ENCODE measurements at places on chromosomes 11 and 22. TPM values are rescaled to one million over a fixed set of nuclear protein-coding genes. Genes with fewer than 3 reads are reported as not detected.

- H3K36me3 ChIP-seq: peaks cover 43% of the 10 kb centered on the region
- no peaks in the 10 kb centered on the region for H3K27me3 ChIP-seq
- H3K4me1 ChIP-seq: peaks cover 20% of the 10 kb centered on the region
- no peak for DNase-seq
Observed at GRCh38 chr22:46280999-46281623, 13.3 kb downstream of the TTC38 start.

DNA sequence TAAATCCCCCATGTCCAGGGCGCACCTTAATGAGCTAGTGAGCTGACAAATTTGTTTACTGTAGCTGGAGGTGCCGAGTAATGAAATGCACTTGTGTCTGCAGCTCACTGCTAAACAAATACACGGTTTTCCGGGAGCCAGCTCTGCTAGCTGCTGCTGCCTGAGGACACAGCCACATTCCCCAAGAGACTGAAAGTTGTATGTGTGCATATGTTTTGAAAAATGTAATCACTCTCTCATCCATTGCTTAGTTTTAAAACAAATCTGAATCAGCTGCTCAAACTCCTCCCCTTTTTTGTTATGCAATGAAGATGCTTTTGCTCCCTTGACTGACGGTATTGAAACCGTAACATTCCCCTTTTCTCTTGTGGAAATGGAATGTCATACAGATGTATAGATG lies 62.4 kb upstream of the NNMT start:
- peaks cover 36% of the 10 kb centered on the region for H3K27me3 ChIP-seq
- H3K36me3 ChIP-seq: no peaks in the 10 kb centered on the region
- DNase-seq: no peak
- no peak overlapping the region for H3K4me3 ChIP-seq
- H3K27ac ChIP-seq: no peak overlapping the region

OR5J2 gene
- not detected for total RNA-seq

TRIM48 gene
- total RNA-seq: not detected

GRCh38 chr11:28049338-28050216 lies 58.4 kb downstream of the KIF18A start:
- H3K27me3 ChIP-seq: no peaks in the 10 kb centered on the region
- no peak overlapping the region for H3K4me3 ChIP-seq
- peaks cover 24% of the 10 kb centered on the region for H3K36me3 ChIP-seq
- DNase-seq: no peak
- peaks cover 2% of the 10 kb centered on the region for H3K4me1 ChIP-seq
- H3K27ac ChIP-seq: no peak overlapping the region

GRCh38 chr11:101129203-101129943 lies at the start of gene PGR:
TSS of gene PGR (minus strand) at chr11:101129813. CDS start at chr11:101129070, 743 bp downstream.
- H3K27ac ChIP-seq: no peak within 1 kb of the TSS
- H3K4me1 ChIP-seq: peaks cover 4% of the 10 kb centered on the region
- peaks cover 3% of the 10 kb centered on the region for H3K36me3 ChIP-seq
- DNase-seq: no peak
- H3K4me3 ChIP-seq: no peak within 1 kb of the TSS
- H3K27me3 ChIP-seq: peaks cover 30% of the 10 kb centered on the region

- H3K27ac ChIP-seq: peak overlapping the region; percentile 83
- H3K27me3 ChIP-seq: no peaks in the 10 kb centered on the region
- H3K4me3 ChIP-seq: no peak overlapping the region
- peaks cover 43% of the 10 kb centered on the region for H3K4me1 ChIP-seq
Observed at GRCh38 chr11:65504674-65505465, 6.0 kb downstream of the MALAT1 start.

PATE4 gene
- not detected for total RNA-seq

DNA sequence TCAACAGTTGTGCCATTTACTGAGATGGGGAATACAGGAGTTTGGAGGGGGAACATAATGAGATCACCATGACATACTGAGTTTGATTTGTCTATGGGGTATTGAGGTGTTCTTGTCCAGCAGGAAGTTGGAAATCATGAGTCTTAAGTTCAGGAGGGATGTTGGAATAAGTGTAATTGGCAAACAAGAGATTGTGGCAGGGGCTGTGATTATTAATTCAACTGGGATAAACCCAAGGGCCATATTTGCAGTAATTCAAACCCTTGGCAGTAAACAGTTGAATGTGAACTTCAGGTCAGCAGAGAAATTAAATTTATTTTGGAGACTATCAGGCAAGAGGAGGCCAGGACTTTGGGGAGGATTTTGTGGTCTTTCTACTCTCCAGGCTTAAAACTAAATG lies 33.4 kb downstream of the ADM start:
- H3K4me1 ChIP-seq: no peaks in the 10 kb centered on the region
- H3K27ac ChIP-seq: no peak overlapping the region
- no peaks in the 10 kb centered on the region for H3K36me3 ChIP-seq
- no peak overlapping the region for H3K4me3 ChIP-seq
- DNase-seq: no peak

DNA sequence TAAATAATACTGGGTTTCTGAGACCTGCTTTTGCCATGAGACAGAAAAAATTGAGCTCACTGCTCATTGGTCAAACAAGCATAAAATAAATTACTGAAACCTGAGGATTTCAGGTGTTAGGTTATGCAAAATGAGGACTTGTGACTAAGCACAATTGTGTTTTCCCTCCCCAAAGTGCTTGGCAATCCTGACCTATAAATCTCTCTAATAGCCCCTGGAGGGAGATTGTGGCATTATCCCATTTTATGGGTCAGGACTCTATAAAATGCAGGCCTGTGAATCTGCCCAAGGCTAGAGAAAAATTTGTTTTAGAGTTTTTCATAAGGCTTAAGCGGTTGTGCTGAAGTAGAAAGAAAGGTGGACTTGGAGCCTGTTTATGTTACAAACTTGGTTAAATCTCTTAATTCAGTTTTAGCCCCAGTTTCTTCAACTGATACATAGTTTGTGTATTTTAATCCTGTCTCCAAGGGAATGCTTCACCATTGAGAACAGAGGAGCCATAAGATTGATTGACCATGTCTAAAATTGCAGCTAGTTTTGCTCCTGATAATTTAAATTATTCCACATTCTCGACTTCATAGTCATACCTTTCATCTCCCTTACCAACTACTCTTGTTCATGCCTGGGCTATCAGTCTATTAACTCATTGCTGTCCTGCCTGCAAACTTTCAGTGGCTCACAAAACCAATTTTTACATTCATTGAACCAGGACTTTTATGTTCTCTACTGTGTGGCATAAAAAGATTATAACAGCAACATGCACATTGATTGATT lies 63.6 kb upstream of the LRRC4C start:
- H3K27ac ChIP-seq: no peak overlapping the region
- no peak overlapping the region for H3K4me3 ChIP-seq
- H3K4me1 ChIP-seq: no peaks in the 10 kb centered on the region
- DNase-seq: no peak

GRCh38 chr22:23544852-23545251 lies 35.2 kb downstream of the IGLL1 start:
- no peaks in the 10 kb centered on the region for H3K4me1 ChIP-seq
- peaks cover 10% of the 10 kb centered on the region for H3K27me3 ChIP-seq
- H3K36me3 ChIP-seq: no peaks in the 10 kb centered on the region
- H3K27ac ChIP-seq: no peak overlapping the region
- H3K4me3 ChIP-seq: no peak overlapping the region
- DNase-seq: no peak

GRCh38 chr22:46465345-46465720 lies 72.1 kb downstream of the CELSR1 start:
- DNase-seq: no peak
- no peaks in the 10 kb centered on the region for H3K36me3 ChIP-seq
- no peaks in the 10 kb centered on the region for H3K27me3 ChIP-seq
- no peak overlapping the region for H3K27ac ChIP-seq
- H3K4me3 ChIP-seq: no peak overlapping the region

DNA sequence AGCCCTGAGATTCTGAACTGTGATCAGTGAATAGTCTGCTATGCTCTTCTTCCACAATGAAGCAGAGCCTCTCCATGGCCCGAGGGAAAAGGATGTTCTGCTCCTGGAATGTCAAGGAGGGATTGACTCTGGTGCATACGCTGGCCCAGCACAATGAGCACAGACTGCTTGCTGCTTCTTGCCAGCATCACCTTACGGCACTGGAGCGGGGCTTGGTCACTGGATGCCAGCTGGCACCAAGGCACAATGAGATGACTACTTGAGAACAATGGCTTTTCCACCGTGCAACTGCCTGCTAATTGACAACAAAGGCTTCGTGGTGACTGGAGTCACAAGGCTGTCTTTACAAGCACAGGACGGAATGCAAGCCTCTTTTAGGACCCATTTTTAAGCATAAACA lies 139.2 kb downstream of the DSCAML1 start:
- H3K27ac ChIP-seq: no peak overlapping the region
- no peak overlapping the region for H3K4me3 ChIP-seq
- DNase-seq: no peak
- H3K4me1 ChIP-seq: no peaks in the 10 kb centered on the region

- peaks cover 54% of the 10 kb centered on the region for H3K4me1 ChIP-seq
- H3K27me3 ChIP-seq: no peaks in the 10 kb centered on the region
- peaks cover 57% of the 10 kb centered on the region for H3K36me3 ChIP-seq
- H3K27ac ChIP-seq: no peak overlapping the region
Observed at GRCh38 chr22:26476705-26477340, 6.8 kb downstream of the HPS4 start.

DNA sequence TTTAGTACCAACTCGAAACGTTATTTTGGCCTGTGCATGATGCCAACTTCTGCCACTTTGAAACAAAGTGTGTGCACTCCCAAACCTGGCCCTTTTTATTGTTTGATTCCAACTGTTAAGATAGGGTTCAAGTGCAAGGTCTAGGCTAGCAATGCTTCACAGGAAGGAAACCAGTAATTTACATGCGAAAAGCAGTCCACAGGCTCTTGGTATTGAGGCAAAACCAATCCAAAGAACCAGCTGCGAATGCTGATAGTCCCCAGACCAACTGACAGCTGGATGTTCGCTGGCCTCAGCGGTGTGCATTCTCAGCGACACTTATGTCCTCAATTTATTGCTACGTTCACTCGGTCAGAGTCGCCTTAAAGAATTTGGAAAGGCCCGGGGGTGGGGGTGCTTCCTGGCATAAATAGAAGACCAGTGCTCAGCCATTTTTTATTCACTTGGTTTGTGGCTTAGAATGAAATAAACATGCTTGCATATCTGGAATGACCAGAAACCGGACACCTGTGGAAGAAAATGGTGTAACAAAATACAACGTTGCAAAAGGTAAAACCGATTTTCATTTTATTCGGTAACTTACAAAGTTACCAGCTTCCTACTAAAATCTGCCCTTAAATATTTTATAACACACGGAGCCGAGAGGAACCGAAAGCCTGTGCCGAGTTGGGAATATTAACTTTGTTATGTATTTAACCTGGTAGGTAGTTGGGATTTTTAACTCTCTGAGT lies 1.6 kb downstream of the CPT1A start:
- H3K4me3 ChIP-seq: peak overlapping the region; percentile 87
- DNase-seq: peak; percentile 46
- H3K4me1 ChIP-seq: peaks cover 65% of the 10 kb centered on the region
- peak overlapping the region; percentile 96 for H3K27ac ChIP-seq
- H3K36me3 ChIP-seq: peaks cover 14% of the 10 kb centered on the region

- H3K4me1 ChIP-seq: peaks cover 2% of the 10 kb centered on the region
- no peak overlapping the region for H3K27ac ChIP-seq
- H3K27me3 ChIP-seq: peaks cover 18% of the 10 kb centered on the region
- no peaks in the 10 kb centered on the region for H3K36me3 ChIP-seq
- peak; percentile 30 for DNase-seq
- H3K4me3 ChIP-seq: no peak overlapping the region
Observed at GRCh38 chr11:33362051-33362910, 105.1 kb downstream of the HIPK3 start.

- H3K27me3 ChIP-seq: no peaks in the 10 kb centered on the region
- H3K4me3 ChIP-seq: no peak overlapping the region
- H3K36me3 ChIP-seq: peaks cover 50% of the 10 kb centered on the region
- peak overlapping the region; percentile 2 for H3K27ac ChIP-seq
- peaks cover 39% of the 10 kb centered on the region for H3K4me1 ChIP-seq
Observed at GRCh38 chr11:34068111-34068510, 16.6 kb downstream of the CAPRIN1 start.

- H3K36me3 ChIP-seq: peaks cover 35% of the 10 kb centered on the region
- DNase-seq: no peak
- no peaks in the 10 kb centered on the region for H3K27me3 ChIP-seq
- no peak overlapping the region for H3K27ac ChIP-seq
Observed at GRCh38 chr11:78110830-78111229, 28.6 kb downstream of the ALG8 start.

DNA sequence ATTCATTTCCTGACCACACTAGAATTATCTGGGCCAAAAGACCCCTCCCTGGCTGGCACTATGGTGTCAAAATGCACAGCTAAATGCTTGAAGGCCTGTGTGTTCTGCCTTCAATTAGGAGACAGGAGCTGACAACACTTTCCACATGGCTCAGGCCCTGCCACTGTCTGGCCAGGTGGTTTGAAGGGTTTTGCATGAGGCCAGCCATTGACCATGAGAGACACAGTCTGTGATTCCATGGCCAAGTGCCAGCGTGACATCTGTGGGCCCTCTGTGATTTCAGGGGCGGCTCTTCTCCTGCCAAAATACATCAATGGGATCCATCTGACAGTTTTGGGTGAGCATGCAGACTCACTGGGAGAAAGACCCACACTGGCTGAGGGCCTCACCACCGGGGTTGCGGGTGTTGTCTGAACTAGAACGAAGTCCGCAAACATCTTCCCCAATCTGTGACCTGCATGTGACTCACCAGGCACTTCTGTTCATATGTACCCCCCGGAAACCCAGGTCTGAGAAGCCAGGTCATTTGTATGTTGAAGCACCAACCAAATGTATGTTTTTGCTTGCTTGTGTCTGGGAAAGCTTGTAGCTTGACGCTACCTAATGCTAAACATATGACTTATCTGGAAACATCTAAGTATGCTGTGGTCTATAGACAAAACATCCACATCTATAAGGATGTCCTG lies 20.7 kb upstream of the NAV2 start:
- no peak for DNase-seq
- H3K27ac ChIP-seq: no peak overlapping the region
- no peaks in the 10 kb centered on the region for H3K36me3 ChIP-seq
- peaks cover 2% of the 10 kb centered on the region for H3K27me3 ChIP-seq
- no peaks in the 10 kb centered on the region for H3K4me1 ChIP-seq

GRCh38 chr11:25057861-25058260 lies 561.0 kb downstream of the LUZP2 start:
- DNase-seq: no peak
- H3K27ac ChIP-seq: no peak overlapping the region
- H3K27me3 ChIP-seq: no peaks in the 10 kb centered on the region
- H3K4me3 ChIP-seq: no peak overlapping the region

DNA sequence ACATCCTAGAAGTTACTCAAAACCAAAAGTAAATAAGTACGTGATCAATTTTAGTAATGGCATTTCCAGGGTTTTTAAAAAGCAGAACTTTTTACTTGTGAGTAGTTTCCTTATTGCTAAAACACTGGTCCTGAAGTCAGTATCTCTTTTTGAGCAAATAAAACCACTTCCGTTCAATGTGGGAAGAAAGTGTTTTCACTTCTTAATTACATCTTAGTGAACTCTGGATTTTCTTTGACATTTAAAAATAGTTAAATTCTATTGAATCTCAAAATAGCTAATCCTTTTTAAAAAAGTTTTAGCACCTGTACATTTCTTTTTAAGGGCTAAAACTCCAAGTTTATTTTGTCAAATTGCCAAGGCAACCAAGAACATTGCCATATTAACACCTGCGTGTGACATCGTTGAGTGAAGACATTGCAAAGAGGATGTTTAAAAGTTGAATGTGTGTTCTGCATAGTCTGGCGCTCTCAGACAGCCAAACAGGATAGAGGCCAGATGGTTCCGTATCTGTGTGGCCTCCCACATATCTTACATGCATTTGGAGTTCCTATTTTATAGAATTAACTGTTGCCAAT lies 17.2 kb upstream of the OR5B21 start:
- peak overlapping the region; percentile 88 for H3K27ac ChIP-seq
- peak overlapping the region; percentile 60 for H3K4me3 ChIP-seq
- H3K36me3 ChIP-seq: peaks cover 54% of the 10 kb centered on the region
- DNase-seq: peak; percentile 60

- no peak overlapping the region for H3K4me3 ChIP-seq
- H3K27me3 ChIP-seq: peaks cover 14% of the 10 kb centered on the region
- no peak overlapping the region for H3K27ac ChIP-seq
- no peaks in the 10 kb centered on the region for H3K36me3 ChIP-seq
Observed at GRCh38 chr11:126601136-126601535, 245.7 kb downstream of the ST3GAL4 start.

FOLH1 gene
- not detected for total RNA-seq
